NCI-H510A treated with DMSO at 0.1 percent for 48 hours (cell line): ENCODE measurements at places on chromosomes 2 and 18.
A peak's percentile ranks its signal among the peaks of the same experiment; 100 is the strongest.

DNA sequence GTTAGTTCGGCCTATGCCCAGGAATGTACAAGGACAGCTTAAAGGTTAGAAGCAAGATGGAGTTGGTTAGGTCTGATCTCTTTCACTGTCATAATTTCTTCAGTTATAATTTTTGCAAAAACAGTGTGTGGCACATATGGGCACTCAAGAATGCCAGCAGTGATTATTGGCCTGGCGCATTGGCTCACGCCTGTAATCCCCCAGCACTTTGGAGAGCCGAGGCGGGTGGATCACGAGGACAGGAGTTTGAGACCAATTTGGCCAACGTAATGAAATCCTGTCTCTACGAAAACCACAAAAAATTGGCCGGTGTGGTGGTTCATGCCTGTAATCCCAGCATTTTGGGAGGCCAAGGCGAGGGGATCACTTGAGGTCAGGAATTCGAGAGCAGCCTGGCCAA is 75.7 kb upstream of the MSH2 start:
- DNase-seq = no peak

DNA sequence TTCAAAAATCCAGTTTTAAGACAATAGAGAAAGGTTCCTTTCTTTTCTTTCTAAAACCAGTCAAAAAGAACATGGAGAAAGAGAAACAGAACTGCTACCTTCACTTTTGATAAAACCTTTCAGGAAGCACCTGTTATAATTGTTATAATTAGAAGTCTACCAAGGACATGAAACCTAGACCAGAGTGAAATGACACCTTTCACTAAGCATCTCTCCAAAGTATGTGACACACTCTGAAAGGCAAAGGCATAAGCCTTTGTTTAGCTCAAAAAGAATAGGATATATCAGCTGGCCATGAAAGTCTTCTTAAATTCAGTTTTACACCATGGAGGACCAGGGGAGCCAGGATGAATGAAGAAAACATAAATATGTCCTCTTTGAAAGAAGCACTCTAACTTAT is 18.8 kb upstream of the RBM45 start:
- DNase-seq = no peak

DNA sequence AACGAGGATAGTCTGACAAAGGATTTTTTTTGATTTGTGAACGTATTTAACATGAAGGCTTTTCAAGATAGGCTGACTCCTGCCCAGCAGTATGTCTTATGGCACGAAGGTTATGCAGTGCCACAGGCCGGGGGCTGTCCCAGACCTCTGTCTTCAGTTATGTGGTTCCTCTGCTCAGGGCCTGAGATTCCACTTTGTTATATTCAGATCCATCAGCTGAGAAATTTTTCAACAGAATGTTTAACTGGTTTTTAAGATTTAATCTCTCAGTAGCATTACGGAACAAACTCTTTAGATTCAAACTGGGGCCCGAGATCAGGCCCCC is 20.0 kb downstream of the C2orf74 start:
- no peak for DNase-seq

- peak; percentile 89 for DNase-seq
Observed at GRCh38 chr18:57437766-57438671, 2.8 kb downstream of the ONECUT2 start.

GRCh38 chr2:45256173-45256866 is 247.1 kb upstream of the SIX2 start:
- DNase-seq = no peak

- DNase-seq = no peak
Observed at GRCh38 chr2:175744000-175744399, 258.1 kb downstream of the LNPK start.

DNA sequence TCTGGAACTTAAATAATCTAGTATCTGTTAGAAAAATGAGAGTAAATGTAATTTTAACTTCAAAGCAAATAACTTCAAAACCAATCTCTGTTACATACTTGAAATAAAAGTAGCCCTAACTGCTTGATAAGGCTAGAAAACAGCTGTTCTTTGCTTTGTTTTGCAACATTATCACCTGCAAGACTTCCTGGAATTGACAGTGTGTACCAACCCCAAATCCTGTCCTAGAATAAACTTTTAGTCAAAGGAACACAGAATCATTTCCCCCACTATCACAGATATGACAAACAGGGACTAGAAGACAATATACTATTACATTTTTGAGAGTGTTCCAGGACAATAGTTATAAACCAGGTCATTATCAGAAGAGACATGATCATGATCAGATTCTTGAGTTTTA is 105.3 kb upstream of the PGAP1 start:
- no peak for DNase-seq

- DNase-seq = no peak
Observed at GRCh38 chr18:3493501-3494244, 43.7 kb downstream of the TGIF1 start.

- peak; percentile 49 for DNase-seq
Observed at GRCh38 chr2:55771612-55772011, 78.0 kb upstream of the PNPT1 start.

- DNase-seq = no peak
Observed at GRCh38 chr2:79368116-79368630, 144.7 kb upstream of the CTNNA2 start.
